ENCODE measurements at places on chromosomes 1 and 21.

GRCh38 chr1:182206626-182207239 is 145.2 kb upstream of the ZNF648 start:
- no peak for DNase-seq

DNA sequence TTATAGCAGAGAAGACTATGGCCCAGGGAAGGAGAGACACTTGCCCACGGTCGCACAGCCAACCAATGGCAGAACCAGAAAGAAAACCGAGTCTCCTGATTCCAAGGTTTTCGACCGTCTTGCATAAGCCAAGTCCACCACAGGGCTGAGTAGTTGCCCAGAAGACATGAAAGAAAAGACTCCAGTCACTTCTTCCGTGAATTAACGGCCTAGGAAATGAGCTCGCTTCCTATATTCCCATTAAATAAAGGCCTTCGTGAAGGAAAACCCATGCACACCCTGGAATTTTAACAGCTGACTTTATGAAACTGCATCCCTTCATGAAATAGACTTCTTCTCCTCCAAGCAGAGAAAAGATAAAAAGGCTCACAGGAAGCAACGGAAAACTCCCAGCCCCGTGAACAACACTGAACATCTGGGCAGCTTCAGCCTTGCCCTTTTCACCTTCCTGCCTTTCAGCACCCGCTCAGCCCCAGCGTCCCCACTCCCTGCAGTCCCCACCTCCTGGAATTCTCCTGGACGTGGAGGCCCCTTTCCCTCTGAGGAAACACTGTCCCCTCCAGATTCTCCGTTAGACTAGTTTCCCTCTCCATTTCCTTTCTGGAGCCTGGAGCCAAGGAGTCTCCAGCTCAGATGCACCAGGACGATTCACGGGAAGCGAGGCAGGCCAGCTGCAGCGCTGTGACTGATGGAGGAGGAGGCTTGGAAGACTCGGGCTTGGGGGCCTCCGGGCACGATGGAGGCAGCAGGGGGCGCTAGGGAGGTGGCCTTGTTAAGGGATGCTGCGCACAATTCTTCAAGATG is 2.7 kb upstream of the MYOC start:
- DNase-seq: no peak

DNA sequence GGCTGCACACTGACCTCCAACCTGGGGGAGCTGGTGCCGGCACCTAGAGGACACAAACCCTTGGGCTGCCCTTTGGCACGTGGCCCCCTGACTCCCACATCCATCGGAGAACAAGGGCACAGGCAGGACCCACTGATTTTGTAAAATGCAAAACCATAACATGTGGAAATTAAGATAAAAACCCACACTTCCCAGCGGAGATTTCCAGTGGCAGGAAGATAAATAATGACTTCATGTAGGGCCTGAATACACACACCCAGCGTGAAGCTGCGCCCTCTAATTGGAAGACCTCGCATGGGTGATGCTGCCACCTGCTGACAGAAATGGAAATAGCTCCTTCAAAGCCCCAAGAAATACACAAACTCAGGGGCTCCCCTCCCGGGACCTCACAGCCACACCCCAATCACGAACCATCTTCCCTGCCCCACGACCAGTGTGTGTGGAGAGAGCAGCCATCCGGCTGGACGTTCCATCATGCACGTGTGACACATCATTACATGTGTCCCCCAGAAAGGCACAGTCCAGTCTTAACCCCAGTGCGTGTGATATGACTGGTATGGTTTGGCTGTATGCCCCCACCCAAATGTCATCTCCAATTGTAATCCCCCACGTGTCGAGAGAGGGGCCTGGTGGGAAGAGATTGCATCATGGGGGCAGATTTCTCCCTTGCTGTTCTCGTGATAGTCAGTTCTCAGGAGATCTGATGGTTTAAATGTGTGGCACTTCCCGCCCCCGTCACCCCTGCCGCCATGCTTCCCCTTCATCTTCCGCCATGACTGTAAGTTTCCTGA is 5.7 kb upstream of the TPRG1L start:
- no peak for DNase-seq

- no peak for DNase-seq
Measured at GRCh38 chr21:40687625-40688024, 159.3 kb downstream of the DSCAM start.

DNA sequence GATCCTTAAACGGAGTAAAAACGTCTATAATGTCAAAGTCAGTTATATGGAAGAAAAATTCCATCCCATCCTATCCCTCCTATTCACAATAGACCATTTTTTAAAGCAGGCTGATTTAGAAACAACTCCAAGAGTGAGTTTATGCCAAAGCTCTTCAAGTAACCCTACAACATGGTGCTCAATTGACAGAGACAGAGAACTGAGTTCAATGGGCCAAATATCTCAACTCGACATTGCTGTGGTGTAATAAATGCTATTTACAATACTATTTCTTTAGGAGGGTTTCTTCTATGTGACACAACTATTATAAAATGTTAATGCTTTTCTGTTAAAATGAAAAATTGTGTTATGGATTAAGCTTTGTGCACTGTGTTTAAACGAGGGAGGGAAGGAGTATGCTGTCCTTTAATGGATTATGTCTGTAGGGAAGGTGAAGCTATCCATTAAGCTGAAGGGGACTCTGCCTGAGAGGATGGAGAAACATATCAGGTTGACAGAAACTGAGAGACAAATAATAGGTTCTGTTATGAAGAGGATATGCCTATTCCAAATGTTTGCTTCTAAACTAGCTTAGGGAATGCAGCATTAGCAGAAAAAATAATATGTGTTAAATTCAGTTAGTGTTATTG is 362.5 kb upstream of the CHRM3 start:
- no peak for DNase-seq

DNA sequence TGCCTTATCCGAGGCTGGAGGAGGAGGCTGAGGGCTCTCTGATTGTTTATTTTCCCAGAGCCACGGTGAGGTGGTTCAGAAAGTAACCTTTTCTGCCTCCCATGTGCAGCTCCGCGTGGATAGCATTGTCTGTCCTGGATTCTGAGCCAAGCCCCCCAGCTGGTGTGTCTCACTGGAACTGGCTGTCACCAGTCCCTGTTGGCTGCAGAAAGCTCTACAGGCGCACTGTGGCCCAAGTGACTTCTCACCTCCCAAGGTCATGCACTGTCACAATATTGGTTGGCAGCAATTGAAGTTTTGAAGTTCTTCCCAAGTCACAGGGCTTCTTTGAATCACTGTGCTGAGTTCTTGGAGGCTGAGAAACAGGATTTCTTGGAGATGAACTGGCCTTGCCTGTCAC is 8.2 kb downstream of the BMP8A start:
- DNase-seq: no peak

- DNase-seq: peak; percentile 54
Measured at GRCh38 chr1:17198476-17199258, 6.3 kb upstream of the PADI1 start.

DNA sequence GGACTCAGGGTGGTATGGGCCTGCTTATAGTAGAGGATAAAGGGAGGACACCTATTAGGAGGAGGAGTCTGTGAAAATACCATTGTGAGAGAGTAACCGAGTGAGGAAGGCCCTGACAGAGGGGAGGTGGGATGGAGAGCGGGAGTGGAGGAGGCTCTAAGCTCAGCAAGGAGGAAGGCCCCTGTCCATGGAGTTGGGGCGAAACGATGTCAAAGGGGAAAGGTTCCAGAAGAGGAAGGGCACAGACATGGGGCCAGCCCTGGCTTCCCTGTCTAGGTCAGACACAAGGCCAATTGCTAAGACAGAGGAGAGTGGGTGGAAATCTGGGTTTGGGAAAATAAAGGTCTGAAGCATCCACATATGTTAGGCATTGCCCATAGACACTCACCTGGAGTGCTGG is 44.2 kb downstream of the ELK4 start:
- DNase-seq: no peak

- no peak for DNase-seq
Measured at GRCh38 chr21:43921571-43921978, 56.6 kb downstream of the AGPAT3 start.

GRCh38 chr1:214538496-214538895 is 12.9 kb downstream of the PTPN14 start:
- no peak for DNase-seq

DNA sequence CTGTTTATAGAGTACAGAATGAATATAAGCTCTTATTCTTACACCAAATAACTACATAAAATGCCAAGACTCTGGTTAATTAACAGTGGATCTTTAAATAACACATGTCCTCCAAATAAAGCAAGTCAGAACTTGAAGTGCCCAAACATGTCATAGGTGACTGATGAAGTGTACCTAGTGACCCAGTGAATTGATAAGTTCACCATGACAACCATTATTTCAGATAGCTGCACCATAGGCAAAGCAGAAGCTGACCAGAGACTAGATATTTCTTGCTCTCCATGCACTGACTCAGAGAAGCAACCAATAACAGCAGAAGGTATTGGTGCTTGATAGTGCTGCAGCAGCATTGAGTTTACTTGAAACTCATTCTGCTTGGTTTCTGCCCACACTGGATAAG is 192.1 kb downstream of the DUSP10 start:
- DNase-seq: no peak

- no peak for DNase-seq
Measured at GRCh38 chr1:194296201-194296600, 1109.8 kb upstream of the B3GALT2 start.

- no peak for DNase-seq
Measured at GRCh38 chr1:66919063-66919462, 5.6 kb downstream of the DNAI4 start.

GRCh38 chr1:174153085-174153824 is 6.1 kb upstream of the RABGAP1L start:
- no peak for DNase-seq

DNA sequence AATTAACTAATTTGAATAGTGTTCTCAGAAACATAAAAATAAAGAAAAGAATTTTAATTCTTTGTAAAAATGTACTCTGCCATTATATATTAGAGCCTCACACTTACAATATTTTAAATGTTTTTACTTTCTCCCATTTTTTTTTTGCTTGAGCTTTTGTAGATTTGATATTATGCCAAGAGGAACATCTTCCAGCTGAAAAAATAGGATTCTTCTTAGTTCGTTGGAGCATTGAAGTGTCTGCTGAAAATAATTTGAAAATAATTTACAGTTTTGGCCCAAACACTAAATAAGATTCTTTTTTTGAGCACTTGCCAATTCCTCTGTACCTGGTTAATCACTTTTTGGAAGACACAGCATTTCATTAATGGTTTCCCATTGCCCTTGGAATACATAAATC is 175.0 kb upstream of the COL11A1 start:
- no peak for DNase-seq

DNA sequence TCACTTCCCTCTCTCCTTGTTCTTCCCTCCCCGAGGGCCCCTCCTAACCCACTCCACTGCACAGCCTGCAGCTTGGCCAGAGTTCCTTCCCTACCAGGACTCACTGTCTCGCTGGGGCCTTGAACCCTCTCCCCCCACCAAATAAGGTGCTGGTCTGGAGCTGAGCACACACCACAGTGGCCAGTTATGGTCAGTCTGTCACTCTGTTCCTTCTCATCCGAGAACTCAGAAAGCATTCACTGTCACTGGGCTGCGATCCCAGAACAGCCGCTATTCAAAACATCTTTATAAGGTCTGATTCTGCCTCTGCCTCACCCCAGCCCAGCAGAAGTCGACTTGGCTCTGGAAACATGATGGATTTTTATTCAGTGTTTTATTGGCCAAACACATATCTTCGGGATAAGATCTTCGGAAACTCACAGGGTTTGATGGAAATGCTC is 19.8 kb upstream of the LBR start:
- no peak for DNase-seq

- DNase-seq: no peak
Measured at GRCh38 chr1:224820341-224820740, 109.1 kb upstream of the DNAH14 start.

DNA sequence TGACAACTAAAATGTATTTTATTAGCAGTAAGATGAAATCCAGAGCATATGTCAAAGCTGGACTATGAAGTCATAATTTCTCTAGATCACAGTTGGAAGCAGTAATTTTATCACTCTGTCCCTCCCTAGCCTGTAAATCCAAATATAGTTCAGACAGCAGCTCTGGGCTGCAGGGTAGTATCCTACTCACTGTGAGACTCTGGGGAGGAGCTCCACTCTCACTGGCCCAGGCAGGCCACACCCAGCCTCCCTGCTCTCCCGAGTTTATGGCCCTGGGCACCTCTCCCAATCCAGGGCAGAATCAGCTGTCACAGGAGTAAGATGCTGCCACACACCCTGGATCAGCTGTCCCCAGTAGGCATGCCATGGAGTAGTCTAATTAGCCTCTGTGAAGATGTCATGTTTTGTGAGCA is 131.1 kb downstream of the HLCS start:
- no peak for DNase-seq

DNA sequence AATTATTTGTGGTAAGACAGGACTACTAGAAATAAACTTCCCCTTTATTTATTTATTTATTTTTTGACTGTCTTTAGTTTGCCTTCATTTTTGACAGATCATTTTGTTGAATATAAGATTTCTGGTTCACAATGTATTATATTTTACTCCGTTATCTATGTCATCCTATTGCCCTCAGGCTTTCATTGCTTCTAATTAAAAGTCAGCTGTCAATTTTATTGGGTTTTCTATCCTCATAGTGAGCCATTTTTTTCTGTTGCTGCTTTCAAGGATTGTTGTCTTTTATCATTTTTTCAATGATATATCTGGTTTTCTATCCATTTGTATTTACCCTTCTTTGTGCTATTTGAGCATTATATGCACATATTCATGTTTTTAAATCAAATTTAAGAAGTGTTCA is 866.2 kb downstream of the LRRIQ3 start:
- no peak for DNase-seq

DNA sequence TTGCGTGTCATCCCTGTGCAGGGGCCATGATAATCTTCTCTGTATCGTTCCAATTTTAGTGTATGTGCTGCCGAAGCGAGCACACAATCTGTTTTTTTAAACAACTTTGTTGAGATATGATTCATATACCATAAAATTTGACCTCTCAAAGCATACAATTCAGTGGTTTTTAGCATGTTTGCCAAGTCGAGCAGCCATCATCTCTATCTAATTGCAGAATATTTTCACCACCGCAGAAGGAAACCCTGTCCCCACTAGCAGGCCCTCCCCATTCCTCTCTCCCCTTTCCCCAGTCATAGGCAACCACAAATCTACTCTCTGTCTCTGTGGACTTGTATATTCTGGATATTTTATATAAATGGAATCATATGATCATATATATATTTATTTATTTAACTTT is 78.7 kb upstream of the TINAGL1 start:
- no peak for DNase-seq

DNA sequence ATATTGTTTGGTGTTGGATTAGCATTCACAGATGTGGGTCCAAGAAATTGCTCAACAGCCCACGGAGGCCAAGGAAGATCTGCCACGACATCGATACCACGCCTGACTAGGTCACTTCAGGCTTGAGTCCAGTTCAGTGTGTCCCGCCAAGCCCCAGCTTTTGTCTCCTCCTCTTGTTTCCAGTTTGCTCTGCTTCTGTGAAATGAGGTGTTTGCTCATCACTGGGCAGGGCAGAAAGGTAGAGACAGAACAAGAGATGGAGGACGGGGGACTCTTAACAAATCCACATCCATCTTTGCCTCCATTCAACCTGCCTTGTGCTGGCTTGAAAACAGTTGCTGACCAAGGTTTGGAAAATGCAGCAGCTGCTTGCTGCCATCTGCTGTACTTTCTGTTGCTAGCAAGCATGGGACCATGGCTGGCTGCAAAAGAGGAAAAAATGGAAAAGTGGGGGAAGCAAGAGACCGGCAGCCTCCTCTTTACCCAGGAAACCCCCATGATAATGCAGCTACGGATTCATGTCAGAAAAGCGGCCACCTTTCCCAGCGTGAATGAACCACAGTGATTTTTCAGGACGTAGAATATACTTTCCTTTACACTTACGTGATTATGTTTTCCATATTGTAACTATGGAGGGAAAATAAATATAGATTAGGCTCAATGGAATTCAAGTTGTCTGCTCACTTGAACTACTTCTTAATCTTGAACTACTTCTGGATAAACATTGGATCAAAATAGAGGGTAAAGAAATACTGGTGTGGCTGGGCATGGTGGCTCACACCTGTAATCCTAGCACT is 80.2 kb upstream of the GREM2 start:
- peak; percentile 21 for DNase-seq
